ENCODE measurements at places on chromosomes 4 and X. TPM values are rescaled to one million over a fixed set of nuclear protein-coding genes. Genes with fewer than 3 reads are reported as not detected.

The MSANTD1 gene
- 3.4 TPM for total RNA-seq

DNA sequence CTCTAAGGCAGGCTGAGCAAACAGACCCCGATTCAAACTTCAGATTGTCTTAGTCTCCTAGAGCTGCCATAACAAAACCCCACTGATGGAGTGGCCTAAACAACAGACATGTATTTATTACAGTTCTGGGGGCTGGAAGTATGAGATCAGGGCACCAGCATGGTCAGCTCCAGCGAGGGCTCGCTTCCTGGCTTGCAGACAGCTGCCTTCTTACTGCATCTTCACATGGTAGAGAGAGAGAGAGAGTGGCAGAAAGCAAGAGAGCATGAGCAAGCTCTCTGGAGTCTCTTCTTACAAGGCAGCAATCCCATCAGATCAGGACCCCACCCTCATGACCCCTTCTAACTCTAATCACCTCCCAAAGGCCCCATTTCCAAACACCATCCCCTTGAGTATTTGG lies 22.3 kb upstream of the SORCS2 start:
- no peak for DNase-seq

The MAGEA2 gene
- not detected for total RNA-seq

DNA sequence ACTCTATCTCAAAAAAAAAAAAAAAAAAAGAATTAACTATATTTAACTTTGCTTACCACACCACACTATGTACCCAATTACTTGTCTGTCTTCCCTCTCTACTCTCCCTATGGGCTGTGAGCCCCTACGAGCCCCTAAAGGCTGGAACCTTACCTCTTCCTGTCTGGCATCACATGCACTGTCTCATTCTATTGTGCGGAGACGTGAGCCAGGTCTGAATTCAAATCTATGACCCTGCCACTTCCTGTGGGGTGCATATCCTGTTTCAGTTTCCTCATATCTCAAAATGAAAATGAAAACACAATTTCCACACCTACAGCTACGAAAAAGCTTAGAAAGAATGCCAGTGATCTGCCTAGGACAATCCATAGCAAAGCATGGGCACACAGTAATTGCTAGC lies 42.9 kb upstream of the HS3ST1 start:
- no peak for DNase-seq

- DNase-seq, result no peak
Measured at GRCh38 chr4:165384598-165384997, 5.8 kb downstream of the CPE start.

DNA sequence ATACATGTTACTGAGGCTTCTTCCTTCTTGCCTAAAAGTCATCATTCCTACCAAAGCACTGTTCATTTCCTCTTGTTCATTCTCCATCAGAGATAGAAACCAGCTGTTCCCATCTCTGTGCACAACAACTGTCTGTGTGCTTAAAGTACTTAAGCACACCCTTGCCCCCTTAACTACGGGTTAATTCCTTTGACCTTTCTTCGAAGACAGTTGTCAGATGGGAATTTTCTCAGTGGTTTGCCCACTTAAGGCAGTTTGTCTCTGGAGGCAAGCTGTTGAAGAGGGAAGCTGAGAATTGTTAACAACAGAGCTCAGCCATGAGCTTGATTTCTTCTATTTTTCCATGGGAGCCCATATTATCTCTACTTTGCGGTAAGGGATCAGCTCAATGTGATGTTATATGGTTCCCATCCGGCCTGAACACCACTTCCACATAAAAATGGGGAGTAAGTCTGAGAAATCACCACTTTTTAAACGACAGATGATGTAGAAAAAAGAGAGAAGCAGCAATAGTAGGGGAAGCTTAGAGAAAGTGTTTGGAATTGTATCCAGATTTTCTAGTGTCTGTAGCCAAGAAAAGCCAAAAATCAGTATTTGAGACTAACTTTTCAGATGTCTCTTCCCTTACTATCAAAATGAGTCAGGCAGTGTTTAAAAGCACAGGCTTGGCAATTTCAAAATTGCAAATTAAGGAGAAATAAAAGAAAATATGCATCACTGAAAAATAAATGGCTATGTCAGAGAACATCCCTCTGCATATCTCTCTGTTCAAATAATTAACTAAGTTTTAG lies 194.4 kb downstream of the SLIT2 start:
- DNase-seq, result no peak

The ADAMTS3 gene
- total RNA-seq, result not detected

The HS6ST2 gene
- total RNA-seq, result not detected

GRCh38 chr4:113692809-113693411 lies 68.6 kb downstream of the CAMK2D start:
- no peak for DNase-seq

The GIMD1 gene
- total RNA-seq, result not detected

The POLR2B gene
- total RNA-seq, result 118 TPM

- DNase-seq, result no peak
Measured at GRCh38 chr4:118004088-118004487, 30.2 kb upstream of the NDST3 start.

The PGK1 gene
- total RNA-seq, result 295 TPM

- no peak for DNase-seq
Measured at GRCh38 chrX:109925656-109926055, 77.3 kb upstream of the TMEM164 start.

- DNase-seq, result no peak
Measured at GRCh38 chr4:56782019-56782418, 39.5 kb downstream of the SPINK2 start.

The DIPK2B gene
- not detected for total RNA-seq

DNA sequence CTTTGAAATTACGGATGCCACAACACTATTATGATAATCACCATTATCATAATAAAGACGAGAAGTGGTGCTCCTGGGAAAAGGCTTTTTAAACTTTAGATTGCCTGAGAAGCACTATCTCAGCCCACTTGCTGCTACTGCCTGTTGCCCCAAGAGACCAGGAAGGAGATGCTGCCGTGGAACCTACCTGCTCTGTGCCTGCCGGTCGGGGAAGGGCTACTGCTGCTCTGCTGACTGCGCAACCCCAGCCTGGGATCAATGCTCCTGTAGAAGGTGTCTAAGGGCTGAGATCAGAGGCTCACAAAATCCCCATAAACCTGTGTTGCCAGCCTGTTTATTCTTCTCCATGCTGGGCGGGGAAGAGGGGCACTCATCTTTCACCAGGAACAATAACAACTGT lies 145.3 kb upstream of the VCX3B start:
- DNase-seq, result no peak

- DNase-seq, result no peak
Measured at GRCh38 chr4:156169011-156169410, 215.3 kb upstream of the CTSO start.

GRCh38 chr4:102586644-102587021 lies 85.5 kb downstream of the NFKB1 start:
- no peak for DNase-seq

The WNK3 gene
- total RNA-seq, result 0.46 TPM

The IL2RG gene
- total RNA-seq, result 264 TPM

GRCh38 chrX:10233173-10233572 lies 76.4 kb downstream of the CLCN4 start:
- no peak for DNase-seq

- DNase-seq, result no peak
Measured at GRCh38 chrX:43716144-43716543, 60.0 kb downstream of the MAOA start.

The ADH1C gene
- not detected for total RNA-seq

- DNase-seq, result no peak
Measured at GRCh38 chrX:10754445-10754844, 134.1 kb upstream of the MID1 start.

GRCh38 chrX:112759512-112759911 lies 79.8 kb upstream of the LHFPL1 start:
- DNase-seq, result no peak

The SLC34A2 gene
- total RNA-seq, result not detected

GRCh38 chr4:99321241-99322191 lies at the start of gene ADH1B:
Gene ADH1B (minus strand): TSS chr4:99321401. CDS start chr4:99321331, 70 bp downstream.
- DNase-seq, result no peak

The ENAM gene
- total RNA-seq, result not detected

- DNase-seq, result no peak
Measured at GRCh38 chr4:10571909-10572308, 112.7 kb downstream of the CLNK start.

The BTC gene
- not detected for total RNA-seq

The CAPN6 gene
- not detected for total RNA-seq

The MAGEB1 gene
- total RNA-seq, result not detected

GRCh38 chrX:140672840-140673731 lies 36.5 kb upstream of the LINC00632 start:
- DNase-seq, result no peak

DNA sequence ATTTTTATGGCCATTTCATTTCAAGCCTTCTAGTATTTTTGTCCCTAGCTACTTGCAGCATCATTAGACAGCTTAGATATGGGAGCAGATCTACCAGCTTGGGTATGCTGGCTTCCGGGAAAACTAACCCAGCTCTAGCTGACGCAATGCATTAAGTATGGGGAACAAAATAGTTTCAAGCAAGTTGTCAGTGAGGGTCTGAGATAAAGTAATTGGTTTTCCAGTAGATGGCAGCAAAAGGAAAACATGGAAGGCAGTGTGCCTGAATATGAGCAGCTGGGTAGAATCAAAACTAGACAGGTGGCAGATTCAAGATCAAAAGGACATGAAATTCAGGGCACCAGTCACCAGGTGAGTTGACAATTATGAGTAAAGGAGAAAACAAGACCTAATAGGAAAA lies 340.9 kb upstream of the CTSO start:
- DNase-seq, result no peak

DNA sequence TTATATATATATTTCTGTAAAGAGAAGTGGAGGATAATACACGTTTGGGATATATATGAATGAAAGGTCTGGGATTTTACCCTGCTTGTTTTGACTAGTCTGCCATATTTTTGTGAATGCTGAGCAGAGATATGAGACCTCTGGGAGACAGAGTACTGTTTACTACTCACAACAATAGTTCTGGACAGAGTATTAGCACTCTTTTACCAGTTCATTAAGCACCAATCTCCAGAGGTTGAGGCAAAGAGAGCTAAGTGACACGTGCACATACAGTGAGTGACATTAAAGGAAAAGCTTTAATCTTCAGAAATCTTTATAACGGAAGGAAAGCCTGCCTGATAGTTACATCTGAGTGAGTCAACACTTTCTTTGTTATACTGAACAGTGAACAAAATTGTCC lies 1452.7 kb upstream of the TENM3 start:
- no peak for DNase-seq

GRCh38 chr4:74770226-74770910 lies 24.0 kb downstream of the BTC start:
- no peak for DNase-seq

- no peak for DNase-seq
Measured at GRCh38 chrX:68599256-68600152, 48.0 kb upstream of the STARD8 start.

GRCh38 chrX:71111921-71112431 lies 599 bp upstream of the IL2RG start:
- DNase-seq, result no peak

All from activated B cell treated with CpG ODN at 0.5 μM for 24 hours (primary cell).